Trophoblast cell (in vitro differentiated cells and primary cell): ENCODE measurements at places on chromosomes 2 and 18.

- no peak for DNase-seq
These were observed 137.4 kb downstream of the ACOXL start for GRCh38 chr2:110869472-110870446.

- no peak for DNase-seq
These were observed 3.1 kb downstream of the SLC38A11 start for GRCh38 chr2:164952057-164952702.

DNA sequence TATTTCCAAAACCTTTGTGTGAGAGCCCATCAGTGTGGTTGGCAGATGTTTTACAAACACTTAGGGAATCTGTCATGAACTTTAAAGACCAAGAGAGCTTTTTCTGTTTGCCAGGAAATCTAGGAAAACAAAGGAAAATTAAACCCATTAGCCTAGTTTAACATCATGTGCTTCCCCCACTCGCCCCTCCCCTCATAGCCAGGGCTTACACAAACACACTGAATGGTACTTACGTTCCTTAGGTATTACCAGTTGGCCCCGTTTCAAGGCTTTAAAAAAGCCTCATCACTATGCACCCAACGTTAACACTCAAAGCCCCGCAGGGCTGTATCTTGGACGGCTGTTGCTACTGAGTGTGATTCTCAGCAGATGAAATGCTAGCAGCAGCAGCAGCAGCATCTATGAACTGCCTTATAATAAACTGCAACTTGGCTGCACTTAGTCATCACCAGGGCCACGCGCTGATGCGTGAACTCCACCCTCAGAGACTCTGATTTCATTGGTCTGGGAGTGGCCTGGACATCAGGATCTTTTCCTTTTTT, 20.1 kb upstream of the TTC39C start:
- peak; percentile 10 for DNase-seq

GRCh38 chr18:42032447-42032846, 77.4 kb downstream of the PIK3C3 start:
- DNase-seq: no peak

GRCh38 chr2:129334128-129334527, 645.3 kb upstream of the RAB6C start:
- no peak for DNase-seq

DNA sequence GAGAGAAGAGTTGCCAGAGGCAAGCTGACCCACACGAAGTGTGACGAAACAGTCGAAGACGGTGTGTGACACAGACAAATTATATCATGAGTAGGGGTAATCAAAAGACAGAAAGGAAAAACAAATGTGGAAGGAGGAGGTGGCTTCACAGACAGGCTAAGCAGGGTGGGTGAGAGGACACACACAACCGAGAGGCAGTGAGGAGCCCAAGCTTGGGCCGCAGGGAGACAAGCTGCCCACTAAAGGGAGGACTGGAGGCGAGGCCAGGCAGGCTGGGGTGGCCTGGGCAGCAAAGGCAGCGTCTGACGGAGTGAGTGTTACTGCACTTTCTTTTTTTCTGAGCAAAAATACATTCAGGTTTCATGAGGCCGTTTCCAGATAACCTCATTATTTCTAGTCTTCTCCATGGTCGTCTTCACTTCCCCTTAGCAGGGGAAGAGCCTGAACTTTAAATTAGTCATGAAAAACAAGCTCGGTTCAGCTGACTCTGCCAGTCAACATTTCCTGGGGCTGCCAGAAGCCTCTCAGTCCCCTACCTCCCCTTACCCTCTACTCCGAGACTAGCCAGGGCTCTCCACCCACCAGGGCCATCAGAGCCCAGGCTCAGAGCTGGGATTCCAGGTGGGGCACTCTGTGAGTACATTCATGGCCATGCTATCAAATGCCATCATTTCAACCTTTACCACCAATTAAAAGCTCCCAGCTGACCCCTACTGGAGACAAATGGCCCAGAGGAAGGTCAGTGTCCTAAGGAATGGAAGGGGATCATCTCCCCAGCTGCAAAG, 13.8 kb upstream of the ZFP36L2 start:
- peak; percentile 55 for DNase-seq

DNA sequence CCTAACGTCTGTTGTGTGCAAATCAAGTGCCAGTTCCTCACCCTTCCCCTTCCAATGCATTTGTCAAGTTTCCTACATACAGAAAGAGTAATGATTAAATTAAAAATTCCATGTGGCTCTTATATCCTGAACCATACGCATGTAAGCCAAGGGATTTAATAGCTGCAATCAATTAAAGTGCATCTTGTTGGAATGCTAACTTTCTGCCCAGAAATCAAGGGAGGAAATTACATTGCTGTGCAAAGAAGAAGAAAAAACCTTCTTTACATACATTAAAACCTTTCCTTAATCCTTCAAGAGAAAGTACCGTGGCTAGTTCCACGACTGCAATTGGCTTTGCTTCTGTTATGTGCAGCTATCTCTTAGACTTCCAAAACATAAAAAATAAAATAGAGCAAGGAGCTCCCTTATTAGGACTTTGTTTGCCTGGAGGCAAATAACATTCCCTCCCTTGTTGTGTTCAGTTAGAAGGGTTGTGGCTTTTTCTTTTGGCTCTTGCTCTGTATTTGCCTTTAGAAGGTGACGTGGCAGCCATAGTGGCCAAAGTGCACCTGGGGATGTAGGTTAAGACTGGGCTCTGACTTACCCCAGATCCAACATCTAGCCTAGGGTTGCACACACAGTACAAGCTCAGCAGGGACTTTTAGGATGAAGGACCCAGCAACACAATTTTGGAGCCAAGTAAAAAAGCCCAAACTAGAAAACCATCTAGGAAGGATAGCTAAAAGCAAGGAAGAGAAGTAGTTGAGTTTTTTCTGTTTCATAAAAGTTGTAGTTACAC, 158.3 kb downstream of the ANTXR1 start:
- DNase-seq: peak; percentile 70

GRCh38 chr18:63298400-63299365, 20.9 kb downstream of the BCL2 start:
- peak; percentile 64 for DNase-seq

- DNase-seq: no peak
These were observed 476.7 kb downstream of the EPHA4 start for GRCh38 chr2:221095356-221095755.

DNA sequence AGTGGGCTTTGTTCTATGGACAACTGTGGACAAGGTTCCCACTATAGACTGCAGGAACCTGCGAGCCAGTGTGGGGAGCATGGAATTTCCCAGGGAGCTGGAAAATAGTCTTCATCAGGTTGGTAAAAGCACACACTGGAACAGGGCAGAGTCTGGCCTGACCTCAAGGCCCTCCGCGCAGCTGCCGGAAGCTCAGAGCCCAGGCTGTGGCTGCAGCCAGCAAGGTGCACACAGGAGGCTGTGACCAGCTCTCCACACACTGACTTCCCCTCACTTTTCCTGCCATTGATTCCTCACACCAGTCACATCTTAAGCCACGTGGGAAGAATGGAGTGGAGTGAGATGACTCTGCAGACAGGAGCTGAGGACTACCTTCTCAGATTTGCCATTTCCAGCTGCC, 19.1 kb downstream of the MAL start:
- no peak for DNase-seq

DNA sequence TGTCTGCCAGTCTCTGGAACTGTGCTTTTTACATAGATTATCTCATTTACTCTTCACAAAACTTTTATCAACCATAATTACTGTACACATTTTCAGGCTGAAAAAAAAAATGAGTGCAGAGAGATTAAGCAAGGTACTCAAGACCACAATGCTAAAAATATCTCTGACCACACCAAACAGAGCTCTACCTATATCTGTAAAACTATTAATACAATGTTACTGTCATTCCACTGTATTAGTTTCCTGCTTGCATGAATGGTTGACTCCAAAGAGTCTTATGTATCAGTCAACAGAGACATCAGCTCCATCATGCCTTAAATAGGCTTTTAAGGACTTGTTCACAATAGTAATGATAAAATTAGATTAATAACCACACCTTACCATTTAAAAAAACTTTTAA, 134.7 kb upstream of the CCDC150 start:
- DNase-seq: no peak

DNA sequence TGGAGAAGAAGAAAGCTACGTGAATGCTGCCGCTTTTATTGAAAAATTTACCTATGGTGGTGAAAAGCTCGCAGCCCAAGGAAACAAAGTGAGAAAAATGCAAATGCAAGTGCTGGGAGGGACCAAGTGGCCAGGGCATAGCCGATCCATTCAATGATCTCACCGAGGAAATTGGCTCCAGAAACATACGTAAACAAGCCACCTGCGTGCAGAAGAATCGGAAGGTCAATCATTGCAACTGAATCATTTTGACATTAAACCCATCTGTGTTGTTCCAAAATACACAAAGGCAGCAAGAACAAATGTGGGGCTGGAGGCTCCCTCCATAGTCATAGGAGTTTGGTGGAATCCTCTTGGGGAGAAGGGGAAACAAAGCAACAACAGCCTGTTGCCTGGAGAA, 51.5 kb downstream of the SRD5A2 start:
- DNase-seq: no peak
